Endodermal cell (in vitro differentiated cells): ENCODE measurements at places on chromosomes 5 and 9.
A peak's percentile ranks its signal among the peaks of the same experiment; 100 is the strongest.

DNA sequence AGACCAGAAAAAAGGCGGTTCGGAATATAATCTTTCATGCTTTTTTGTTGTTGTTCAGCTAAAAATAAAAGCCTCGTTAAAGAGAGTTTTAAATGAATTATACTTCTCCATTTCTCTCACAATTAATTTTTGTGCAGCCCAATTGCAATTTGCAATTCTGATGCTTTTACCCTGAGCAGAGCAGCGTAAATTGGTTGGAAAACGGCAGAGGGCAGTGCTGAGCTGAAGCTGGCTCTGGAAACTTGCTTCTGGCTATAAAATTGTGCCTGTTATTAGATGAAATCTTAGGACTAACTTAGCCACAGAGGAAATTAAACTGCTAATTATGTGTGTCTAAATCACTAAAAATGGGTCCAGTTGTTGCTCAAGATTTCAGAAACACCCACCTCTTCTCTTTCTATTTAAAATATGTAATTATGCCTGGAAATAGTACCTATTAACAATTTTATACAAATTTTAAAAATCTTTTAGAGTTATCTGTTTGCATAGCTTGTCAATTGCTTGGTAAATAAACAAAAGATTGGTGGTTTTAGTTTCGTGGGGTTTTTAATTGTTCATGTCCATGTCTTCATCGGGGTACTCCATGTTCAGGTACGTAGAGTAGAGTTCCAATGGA, 441.8 kb upstream of the TLE4 start:
- peak; percentile 84 for DNase-seq

DNA sequence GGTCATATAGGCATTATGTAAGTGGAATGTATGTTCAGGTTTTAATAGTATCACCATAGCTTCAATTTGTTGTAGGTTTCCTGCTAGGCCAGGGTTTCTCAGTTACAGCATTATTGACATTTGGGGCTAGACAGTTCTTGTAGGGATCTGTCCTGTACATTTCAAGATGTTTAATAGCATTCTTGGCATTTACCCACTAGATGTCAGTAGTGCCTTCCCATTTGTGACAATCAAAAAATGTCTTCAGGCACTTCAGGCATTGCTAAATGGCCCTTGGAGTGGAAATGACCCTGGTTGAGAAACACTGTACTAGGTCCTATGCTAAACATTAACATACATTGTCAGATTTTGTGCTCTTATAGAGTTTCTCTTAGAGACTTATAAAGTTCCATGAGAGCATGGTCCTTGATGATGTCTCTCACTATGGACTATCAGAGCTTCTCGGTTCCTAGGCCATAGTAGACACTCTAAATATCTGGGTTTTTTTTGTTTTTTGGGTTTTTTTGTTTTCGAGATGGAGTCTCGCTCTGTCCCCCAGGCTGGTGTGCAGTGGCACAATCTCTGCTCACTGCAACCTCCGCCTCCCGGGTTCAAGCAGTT, 1.4 kb downstream of the KIF20A start:
- no peak for DNase-seq

- DNase-seq = no peak
Measured at GRCh38 chr5:79875230-79875629, 115.8 kb downstream of the MTX3 start.

DNA sequence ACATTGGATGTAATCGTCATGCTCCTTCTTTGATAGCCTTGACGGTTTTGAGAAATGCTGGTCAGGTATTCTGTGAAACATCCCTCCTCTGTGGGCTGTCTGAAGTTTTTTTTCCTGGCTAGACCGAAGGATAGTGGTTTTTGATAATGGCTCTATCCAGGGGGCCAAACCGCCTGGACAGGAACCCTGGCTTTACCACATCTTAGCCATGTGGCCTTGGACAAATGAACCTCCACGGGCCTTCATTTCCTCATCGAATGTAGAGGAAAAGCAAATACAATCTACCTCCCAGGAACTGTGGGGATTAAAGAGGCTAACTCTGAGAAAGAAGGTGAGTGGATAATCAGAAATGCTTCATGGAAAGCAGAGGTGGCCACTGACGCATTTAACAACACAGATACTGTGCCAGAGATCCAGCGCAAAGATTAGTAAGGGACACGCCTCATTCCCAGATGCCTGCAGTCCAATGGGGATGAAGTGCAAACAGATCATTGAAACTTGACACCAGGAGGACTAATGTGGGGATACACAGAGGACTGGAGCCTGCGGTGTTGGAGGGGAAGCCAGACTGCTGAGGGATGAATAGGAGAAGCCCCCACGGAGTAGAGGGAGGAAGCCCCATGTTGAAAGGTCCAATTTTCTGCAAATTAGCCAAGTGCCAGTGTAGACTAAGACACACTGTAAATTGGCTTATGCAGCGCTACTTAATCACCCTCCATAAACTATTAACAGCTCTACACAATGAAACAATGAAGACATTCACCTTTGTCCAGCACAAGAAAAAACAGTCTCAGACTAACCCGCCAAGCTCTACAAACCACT, 41.6 kb downstream of the MYO10 start:
- peak; percentile 62 for DNase-seq

- DNase-seq = no peak
Measured at GRCh38 chr5:2509527-2509926, 241.9 kb downstream of the IRX2 start.

DNA sequence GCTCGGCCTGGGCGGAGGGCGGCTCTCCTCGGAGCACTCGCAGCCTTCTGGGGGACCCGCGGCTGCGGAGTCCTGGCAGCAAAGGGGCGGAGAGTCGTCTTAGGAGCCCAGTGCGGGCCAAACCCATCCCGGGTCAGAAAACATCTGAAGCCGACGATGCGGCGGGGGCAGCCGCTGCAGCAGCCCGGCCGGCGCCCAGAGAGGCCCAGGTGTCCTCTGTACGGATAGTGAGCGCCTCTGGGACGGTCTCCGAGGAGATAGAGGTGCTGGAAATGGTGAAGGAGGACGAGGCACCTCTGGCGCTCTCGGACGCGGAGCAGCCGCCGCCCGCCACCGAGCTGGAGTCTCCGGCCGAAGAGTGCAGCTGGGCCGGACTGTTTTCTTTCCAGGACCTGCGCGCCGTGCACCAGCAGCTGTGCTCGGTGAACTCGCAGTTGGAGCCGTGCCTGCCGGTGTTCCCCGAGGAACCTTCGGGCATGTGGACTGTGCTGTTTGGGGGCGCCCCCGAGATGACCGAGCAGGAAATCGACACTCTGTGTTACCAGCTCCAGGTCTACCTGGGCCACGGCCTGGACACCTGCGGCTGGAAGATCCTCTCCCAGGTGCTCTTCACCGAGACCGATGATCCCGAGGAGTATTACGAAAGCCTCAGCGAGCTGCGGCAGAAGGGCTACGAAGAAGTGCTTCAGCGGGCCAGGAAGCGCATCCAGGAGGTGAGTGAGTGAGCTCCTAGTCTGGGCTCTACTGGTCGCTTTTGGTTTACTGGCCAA, 1.2 kb downstream of the JMY start:
- peak; percentile 82 for DNase-seq

DNA sequence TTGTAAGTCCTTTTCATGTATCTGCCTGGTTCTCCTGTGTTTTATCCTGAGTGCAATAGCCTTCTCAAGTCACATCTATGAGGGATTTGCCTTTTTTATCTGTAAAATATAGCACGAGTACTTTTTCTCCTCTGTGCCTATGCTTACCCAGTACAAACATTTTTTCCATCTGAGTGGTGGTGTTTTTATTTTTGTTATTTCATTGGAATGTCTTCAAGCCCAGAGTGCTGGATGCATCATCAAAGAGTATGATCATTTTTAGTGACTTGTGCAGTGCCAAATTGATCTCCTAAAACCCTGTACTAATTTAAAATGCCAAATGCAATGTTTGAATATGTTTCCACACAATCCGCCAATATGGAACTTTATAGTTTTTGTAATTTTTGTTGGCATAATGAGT, 86.1 kb downstream of the TLE4 start:
- DNase-seq = no peak

- DNase-seq = peak; percentile 32
Measured at GRCh38 chr5:132053483-132053882, 7.0 kb upstream of the IL3 start.

DNA sequence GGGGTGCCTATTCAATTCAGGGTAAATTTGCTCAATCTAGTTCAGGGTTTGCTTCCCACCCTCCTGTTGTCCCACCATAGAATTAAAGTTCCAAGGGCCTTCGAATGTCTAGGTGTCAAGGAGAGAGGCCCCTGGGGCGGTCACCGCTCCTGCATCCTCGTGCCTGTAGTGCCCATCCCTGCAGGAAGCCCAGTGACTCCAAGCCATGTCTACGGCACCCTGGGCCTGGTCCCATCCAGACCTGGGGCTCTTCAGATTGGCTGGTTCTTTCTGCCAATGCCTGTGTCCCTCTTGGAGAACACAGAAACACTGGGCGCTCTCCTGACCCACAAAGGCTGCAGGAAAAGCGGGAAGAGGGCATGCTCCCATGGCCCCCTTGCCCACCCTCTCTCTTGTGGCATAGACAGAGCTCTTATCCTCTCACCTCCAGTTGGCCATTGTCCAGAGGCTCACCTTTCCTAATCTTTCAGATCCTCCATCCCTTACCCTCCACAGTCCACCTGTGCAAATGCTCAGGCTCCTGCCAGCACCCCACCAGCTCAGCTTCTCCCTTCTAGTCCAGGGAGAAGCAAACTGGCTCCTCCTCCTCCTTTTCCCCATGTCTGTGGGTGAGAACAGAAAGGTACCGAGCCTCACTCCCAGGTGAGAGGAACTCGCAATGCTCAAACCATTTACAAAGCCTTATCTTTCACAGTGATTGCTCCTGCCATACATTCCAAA, 253.0 kb upstream of the IRX2 start:
- peak; percentile 16 for DNase-seq

- DNase-seq = peak; percentile 85
Measured at GRCh38 chr5:149452665-149453617, 73.8 kb upstream of the IL17B start.

DNA sequence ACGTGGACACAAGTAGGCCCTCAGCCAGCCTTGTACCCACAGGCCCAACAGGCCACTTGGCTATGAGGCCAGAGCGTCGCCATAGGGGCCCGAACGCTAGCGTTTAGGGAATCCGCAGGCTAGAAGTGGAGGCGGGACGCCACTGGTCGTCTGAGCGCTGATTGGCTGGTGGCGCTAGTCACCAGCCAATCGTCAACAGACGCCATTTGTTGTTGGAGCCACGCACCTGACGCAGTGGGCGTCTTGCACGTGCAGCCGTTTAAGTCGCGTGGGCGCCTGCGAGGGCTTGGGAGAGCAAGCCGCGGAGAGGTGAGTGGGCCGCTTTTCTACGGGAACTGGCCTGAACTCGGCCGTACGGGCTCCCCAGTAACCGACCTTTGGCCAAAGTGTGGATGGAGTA, at the start of gene DDX4:
Gene DDX4 (plus strand): TSS at position 269 of the 400 bp plus-strand sequence. CDS start 903 bp downstream, outside the sequence.
- no peak for DNase-seq

GRCh38 chr5:109291090-109291489, 118.7 kb downstream of the PJA2 start:
- DNase-seq = peak; percentile 56

DNA sequence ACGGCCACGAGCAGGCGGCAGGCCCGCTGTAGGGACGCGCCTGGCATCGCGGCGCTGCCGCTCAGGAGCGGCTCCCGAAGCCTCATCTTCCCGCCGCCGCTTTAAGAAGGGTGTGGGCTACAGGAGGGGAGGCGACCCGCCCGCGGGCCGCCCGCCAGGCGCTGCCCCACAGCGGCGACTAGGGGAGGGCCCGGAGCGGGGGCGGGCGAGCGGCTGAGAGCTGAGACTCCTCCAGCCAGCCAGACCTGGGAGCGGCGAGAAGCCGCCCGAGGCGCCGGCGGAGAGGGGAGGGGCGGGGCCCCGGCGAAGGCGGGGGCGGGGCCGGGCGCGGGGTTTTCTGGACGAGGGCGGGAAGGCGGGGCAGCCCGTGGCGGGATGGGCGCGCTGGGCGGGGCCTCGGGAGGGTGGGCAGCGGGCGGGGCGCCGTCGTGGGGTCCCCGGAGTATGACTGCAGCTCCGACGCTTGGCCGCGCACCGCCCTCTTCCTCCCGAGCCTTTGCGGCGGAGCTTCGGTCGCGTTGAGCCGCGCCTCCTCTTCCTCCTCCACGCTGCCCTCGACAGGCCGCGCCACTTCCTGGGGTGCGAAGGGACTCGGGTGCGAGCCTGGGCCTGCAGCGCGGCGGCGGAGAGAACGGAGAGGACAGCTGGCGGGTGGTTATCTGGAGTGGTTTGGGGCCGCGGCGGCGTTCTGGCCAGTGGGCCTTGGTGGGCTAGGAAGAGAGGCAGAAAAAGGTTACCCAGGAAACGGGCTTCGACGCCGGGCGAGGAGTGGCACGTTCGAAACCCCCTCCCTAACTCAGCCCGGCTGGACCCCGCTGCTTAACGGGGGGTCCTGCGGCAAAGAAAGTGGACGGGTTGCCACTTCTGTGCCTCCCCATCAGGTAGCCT, at the start of gene B4GALT1:
Gene B4GALT1 (minus strand): TSS at position 253 of the 888 bp plus-strand sequence. CDS start 167 bp downstream, at position 86.
- peak; percentile 97 for DNase-seq

DNA sequence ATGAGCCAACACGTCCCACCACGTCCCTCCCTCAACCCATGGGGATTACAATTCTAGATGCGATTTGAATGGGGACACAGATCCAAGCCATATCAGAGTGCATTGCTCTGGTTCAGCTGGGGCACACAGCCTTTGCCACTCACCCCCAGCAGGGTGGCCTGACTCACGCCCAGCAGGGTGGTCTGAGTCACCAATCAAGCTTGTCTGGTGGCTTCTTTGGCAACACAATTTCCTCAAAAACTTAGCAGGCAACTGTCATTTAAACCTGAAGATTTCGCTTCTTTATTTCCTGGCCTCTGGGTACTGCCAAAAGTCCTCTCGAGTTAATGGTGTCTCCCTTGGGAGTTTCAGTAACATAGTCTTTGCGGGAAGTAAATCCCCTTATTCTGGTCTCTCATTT, 16.3 kb upstream of the SEMA5A start:
- peak; percentile 95 for DNase-seq

DNA sequence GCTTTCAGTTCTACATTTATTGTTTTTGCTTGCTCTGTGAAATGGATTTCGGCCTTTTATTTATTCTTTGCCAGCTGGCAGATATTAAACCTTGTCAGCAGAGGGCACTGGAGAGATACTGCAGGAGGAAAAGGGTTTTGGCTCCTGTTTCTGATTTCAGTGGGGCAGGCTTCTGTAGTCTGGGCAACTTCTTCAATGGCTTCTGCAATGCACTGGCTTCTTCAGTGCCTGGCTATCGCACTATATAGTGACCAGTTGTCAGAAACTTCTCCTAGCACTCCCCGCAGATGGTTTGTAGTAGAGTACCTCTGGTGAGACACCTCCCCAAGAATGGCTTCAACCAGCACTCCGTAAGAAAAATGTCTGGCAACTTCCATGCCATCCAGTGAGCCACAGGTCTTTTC, 3.2 kb upstream of the NFX1 start:
- DNase-seq = peak; percentile 73

- DNase-seq = no peak
Measured at GRCh38 chr5:98902733-98903132, 26.1 kb downstream of the CHD1 start.

DNA sequence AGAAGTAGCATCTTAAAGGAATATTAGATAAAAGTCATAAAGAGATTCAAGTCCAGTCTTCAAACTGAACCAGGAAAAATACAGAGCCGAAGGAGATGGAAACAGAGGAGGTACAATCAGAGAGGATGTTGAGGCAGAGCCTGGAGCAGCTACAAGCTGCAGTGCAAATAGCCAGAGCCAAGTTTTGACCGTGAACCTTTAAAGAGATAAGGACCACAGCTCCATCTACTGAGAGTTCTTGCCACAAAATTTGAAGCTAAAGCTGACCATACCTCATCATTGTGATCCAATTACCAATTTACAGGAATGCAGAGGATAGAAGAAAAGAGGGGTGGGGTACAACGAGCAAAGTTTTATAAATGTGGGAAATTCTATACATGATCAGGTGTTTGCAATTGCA, 10.4 kb upstream of the DEPDC1B start:
- DNase-seq = no peak

GRCh38 chr9:18317896-18318295, 156.1 kb upstream of the ADAMTSL1 start:
- no peak for DNase-seq
